ENCODE measurements at places on chromosomes 6 and 20.

DNA sequence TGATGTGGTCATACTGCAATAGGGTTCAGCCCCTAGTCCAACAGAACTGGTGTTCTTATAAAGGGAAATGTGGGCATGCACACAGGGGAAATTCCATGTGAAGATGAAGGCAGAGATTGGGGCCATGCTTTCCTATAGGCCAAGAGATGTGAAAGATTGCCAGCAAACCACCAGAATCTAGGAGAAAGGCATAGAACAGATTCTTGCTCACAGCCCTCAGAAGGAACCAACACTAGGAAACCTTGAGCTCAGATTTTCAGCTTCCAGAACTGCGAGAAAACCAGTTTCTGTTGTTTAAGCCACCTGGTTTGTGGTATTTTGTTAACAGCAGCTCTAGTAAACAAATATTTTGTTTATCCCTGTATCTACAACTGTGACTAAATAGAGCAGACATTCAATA lies 197.6 kb upstream of the CITED2 start:
- DNase-seq: no peak

- no peak for DNase-seq
Measured at GRCh38 chr6:109393886-109394281, 11.6 kb upstream of the CD164 start.

- DNase-seq: peak; percentile 40
Measured at GRCh38 chr6:151808371-151809241, 1.1 kb downstream of the ESR1 start.

GRCh38 chr6:137093183-137094069 lies 48.7 kb upstream of the IL20RA start:
- no peak for DNase-seq

DNA sequence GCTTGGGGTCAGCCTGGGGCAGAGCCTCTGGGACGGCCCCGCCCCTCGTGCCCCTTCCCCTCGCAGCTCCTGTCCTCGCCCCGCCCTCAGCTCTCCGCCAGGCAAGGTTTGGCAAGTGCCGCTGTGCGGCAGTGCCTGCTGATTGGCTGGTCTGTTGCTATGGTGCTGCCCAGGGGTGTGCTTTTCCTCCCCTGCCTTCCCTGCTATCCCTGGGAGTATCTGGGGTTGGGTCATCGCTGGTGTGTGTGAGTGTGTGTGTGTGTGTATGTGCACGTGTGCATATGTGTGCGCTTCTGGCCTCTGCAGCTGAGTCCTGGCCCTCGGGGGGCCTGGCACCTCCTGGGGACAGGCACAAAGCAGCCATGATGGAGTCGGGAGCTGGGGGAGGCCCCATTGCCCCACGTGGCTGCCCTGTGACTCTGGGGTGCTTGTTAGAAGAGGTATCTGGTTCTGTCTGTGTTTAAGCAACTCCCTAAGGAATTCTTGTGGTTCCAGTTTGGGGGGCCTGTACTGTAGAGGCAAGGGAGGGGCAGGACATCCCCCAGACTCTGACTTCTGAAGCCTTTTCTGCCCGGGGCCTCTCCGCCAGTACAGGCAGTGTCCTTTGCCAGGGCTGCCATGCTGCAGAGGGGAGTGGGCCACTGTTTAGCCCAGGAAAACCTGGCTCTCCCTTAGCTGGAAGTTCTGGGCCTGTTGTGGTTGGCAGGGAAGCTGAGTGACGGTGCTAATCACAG lies 6.9 kb downstream of the RTEL1 start:
- DNase-seq: no peak

GRCh38 chr6:145789443-145789842 lies 25.2 kb downstream of the FBXO30 start:
- DNase-seq: no peak

DNA sequence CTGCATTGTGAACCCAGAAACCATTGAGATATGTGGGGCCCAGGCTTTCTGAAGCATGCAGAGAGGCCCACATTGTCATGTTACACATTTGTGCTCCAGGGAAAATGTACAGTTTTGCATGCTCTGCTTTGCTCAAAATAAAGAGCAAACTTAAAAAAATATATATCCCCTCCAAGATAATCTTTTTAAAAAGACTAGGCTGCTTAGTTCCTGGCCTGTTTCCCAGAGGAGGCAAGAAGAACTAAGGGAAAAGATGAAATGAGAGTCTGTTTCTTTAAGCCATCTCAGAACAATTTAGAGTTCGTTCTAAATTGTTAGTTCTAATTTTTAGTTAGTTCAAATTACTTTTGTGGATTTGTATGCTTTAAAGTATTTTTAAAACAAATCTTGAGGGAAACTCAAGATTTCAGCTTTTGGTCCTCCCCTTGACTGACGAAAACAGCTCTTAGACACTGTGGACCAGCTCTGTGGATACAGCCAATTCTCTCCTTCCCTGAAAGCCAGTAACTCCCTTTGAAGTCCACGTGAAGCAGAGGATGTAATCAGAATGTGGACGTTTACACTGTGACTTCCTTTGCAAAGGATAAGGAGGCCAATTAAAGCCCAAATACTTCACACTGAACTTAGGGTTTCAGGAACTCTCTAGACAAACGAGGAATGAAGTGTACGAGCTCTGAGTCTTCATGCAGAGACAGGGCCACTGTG lies 84.7 kb downstream of the CD164 start:
- DNase-seq: no peak

DNA sequence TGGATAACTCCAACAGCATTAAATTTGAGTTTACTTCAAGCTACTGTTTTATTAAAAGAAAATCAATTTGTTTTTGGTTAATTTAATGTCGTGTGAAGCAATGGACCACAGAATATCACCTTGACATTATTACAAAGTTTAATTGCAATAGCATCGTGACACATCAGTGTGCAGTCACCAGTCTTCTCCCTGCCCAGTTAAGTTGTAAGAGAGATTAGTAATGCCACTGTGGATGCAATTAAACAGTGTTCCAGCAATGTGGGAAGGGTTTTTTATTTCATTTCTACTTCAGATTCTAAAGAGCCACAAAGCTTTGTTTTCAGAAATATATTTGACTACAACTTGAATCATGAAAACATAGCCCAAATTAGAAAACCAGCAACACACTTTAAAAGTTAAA lies 128.7 kb downstream of the SYNE1 start:
- DNase-seq: peak; percentile 18

GRCh38 chr6:69994251-69994650 lies 127.9 kb downstream of the COL19A1 start:
- DNase-seq: no peak

DNA sequence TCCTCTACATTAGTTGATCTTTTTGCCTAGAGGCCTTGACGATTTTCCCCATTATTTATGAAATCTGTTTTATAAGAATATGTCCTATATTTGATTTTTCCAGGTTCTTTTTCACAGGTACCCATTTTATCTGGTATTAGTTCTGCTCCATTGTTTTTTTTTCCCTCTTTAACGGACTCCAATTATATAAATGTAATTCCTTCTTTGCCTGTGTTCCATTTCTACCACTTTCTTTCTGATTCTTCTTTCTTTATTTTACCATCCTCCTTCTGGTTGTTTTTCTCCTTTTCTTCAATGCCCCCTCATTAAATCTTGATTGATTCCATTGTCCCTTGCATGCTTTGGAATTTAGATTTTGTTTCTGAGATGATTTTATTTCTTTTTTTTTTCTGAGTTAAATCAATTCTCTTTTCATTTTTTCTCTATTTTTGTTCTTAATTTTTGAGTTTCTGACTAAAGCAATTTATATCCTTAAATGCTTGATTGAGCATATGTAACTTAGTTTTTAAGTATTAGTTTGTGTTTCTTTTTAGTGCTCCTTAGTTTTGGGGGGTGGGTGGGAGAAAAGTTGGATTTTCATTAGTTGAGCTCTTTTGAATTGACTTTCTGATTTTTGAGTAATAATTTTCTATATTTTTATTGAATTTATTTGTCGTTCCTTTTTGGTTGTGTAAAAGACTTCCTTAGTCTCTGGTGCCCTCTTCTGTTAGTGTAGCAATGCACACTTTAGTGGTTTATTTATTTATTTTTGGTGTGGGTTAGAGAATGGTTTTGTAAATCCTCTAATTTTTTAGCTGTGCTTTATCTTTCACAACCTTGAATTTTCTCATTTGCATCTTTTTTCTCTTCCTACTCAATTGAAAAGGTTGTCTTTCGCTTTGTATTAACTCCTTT lies 140.8 kb downstream of the FARS2 start:
- DNase-seq: no peak

DNA sequence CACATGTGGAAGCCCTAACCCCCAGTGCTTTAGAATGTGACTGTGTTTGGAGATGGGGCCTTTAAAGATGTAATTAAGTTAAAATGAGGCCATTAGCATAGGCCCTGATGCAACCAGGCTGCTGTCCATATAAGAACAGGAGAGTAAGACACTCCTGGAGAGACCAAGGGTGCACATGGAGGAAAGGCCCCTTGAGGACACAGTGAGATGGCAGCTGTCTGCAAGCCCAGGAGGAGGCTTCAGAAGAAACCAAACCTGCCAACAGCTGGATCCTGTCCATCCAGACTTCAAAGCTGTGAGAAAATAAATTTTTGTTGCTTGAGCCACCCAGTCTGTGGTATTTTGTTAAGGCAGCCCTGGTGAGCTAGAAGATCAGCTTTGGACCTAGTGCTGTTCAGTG lies 16.8 kb upstream of the SNRPB2 start:
- no peak for DNase-seq

GRCh38 chr6:85459224-85459901 lies 9.5 kb downstream of the NT5E start:
- peak; percentile 64 for DNase-seq

GRCh38 chr6:93238632-93239031 lies 180.7 kb downstream of the EPHA7 start:
- no peak for DNase-seq

DNA sequence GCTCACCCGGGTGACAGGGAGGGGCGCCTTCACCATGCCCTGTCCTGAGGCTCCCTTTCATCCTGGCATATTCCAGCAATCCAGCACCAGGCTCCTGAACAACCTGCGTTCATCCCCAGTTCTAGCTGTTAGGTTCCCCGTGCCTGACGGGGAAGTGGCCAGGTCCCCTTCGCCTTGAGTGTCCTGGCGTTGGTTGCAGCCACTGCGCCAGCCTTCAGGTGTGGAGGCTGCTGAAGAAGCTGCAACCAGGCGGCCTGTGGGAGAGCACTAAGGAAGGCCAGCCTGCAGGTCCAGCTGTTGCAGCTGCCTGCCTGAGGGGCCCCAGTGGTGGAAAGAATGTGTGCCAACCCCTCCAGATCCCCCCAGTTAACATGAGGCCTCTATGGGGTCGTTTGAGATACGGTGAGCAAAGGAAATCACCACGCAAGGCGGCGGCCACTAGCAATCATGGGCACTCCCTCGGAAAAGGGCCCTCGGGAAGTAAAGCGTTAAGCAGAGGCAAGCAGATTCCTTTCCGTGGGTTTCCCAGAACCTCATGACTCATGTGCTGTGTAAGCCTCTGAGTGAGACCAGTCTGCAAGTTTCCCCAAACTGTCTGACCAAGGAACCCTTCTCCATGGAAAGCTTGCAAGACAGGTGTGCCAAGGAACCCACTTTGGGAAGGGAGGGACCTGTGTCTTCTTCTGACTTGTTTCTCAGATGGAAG lies 320.8 kb downstream of the TAF4 start:
- no peak for DNase-seq

GRCh38 chr6:27138406-27138805 lies 109.1 kb upstream of the PRSS16 start:
- DNase-seq: no peak

- peak; percentile 28 for DNase-seq
Measured at GRCh38 chr6:111631903-111632460, 26.3 kb upstream of the TRAF3IP2 start.

GRCh38 chr20:19774135-19774933 lies 16.3 kb downstream of the RIN2 start:
- DNase-seq: no peak

GRCh38 chr20:44364780-44365179 lies 9.3 kb downstream of the HNF4A start:
- no peak for DNase-seq

GRCh38 chr6:3292431-3293197 lies 33.9 kb downstream of the PSMG4 start:
- DNase-seq: no peak

- no peak for DNase-seq
Measured at GRCh38 chr6:40946738-40947301, 92.2 kb downstream of the UNC5CL start.

DNA sequence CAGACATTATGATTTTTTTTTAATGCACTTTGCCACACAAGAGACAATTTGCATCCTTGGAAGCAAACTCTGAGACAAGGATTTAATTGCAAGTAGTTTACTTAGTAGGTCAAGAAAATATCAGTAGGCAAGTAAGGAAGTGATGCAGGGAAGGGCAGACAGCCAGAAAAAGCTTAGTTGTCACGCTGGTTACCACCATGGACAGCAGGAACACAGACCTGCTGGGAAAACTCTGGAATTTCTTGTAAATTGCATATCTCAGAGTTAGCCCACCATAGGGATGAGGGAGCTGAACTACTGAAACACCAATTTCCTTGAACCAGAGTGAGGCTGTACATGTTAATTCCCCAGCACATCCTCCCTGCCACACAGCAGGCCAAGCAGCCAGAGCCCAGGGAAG lies 92.7 kb downstream of the L3MBTL3 start:
- DNase-seq: no peak

DNA sequence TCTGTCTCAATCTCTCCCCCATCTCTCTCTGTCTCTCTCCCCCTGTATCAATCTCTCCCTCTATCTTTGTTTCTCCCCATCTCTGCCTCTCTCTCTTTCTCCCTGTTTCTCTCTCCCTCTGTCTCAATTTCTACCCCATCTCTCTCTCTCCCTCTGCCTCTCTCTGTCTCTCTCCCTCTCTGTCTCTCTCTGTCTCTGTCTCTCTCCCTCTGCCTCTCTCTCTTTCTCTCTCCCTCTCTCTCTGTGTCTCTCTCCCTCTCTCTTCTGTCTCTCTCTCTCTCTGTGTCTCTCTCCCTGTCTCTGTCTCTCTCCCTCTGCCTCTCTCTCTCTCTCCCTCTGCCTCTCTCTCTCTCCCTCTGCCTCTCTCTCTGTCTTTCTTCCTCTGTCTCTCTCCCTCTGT lies 62.6 kb downstream of the DACT2 start:
- no peak for DNase-seq

- no peak for DNase-seq
Measured at GRCh38 chr6:170445487-170445886, 107.6 kb downstream of the PSMB1 start.

DNA sequence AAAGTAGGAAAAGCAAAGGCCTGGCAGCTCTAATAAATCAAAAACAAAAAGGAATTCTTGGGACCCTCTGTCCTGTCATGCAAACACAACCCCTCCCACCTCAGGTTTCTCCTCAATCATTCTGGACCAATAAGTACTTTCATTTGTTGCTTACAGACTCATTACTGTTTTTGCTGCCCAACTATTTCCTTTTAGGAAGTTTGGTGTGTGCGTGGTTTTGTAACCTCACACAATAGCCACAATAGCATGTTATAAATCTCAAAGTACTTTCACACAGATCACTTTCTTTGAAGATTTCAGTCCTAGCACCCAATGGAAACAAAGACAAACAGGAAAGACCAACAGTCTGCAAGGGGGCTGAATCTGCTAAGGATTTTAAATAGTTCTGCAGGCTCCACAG lies 4.5 kb downstream of the MRPL14 start:
- DNase-seq: no peak

DNA sequence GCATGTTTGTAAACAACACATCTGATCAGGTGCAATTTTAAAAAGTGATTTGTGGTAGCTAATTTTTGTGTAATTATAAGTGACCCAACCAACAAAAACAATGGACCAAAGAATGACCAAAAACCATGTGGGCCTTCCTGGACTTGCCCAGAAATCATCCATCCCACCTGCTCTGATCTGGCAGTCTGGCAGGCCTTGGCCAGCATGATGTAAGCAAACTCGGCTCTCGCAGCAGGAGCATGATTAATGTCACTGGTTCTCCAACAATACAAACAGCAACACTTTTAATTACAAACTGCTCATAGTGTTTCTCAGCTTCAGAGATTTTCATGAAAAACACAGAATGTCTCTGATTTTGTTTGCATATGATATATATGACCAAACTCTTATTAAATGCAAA lies 16.1 kb downstream of the TP53INP2 start:
- DNase-seq: no peak
